ENCODE measurements at places on chromosomes 7 and 10.

GRCh38 chr10:36003688-36004087 is 361.6 kb upstream of the FZD8 start:
- no peak for DNase-seq

DNA sequence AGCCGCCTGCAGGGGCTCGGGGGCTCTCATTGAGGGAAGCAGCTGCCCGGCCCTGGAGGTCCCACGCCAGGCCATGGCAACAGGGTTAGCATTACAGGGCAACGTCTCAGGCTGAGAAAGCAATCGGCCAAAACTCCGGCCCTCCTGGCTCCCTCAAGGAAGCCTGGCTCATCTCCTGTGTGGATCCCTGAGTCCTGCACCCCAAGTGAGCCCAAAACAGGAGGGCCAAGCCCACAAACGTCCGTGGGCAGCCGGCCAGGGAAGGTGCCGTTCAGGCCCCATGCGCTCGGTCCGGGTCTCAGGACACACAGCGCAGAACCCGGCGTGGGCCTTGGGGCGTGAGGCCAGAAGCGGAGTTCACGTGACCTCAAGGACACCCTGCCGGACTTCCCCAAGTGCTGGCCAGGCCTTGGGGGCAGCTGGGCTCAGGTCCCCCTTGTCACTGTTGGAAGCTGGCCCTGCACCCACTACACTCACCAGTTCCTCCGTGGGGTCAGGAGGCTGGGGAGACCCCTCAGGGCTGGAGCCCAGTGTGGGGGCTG is 8.0 kb upstream of the PWWP2B start:
- no peak for DNase-seq

DNA sequence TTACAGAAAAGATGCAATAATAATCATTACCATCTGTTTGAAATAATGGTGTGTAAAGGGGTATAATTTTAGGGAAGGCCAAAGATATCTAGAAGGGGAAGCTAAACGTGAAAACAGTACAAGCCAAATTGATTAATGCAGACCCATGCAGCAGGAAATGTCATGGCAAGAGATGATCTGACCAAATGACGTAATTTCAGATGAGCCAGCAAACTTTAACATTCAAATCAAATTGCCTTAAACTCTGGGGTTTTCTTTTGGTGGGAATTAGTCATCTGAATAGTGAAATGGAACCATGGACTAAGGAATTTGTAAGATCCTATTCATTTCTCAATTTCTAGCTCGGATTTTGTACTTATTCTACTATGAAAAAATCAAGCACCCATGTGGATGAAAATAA is 21.4 kb upstream of the SCIN start:
- peak; percentile 10 for DNase-seq

GRCh38 chr7:27514861-27515260 is 147.8 kb downstream of the HIBADH start:
- DNase-seq, result no peak

DNA sequence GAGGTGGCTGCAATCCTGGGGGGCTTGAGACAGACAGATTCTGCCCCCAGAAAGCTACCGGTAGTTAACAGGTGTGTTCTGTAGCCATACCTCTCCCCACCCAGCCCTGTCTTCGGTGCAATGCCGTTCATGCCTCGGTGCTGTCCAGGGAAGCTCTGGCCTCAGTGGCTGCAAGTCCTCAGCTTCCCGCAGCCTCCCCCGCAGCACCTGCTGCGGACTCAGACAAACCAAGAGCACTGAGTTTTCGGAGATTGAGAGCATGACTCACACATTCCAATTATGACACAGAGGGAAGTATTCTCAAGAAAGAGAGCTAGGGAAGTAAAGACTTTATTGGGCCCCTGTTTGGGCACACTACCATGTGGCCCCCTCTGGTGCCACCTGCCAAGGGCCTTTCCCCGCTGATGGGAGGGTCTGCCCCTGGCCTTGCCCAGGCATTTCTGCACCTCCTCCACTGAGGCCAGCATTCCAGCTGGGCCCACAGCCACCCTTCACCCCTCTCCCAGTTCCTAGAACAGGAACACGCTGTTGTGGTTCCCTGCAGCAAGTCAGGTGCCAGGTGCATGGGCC is 30.2 kb upstream of the EZH2 start:
- DNase-seq, result peak; percentile 69

GRCh38 chr7:36299823-36300341 is 89.8 kb upstream of the ANLN start:
- DNase-seq, result no peak

DNA sequence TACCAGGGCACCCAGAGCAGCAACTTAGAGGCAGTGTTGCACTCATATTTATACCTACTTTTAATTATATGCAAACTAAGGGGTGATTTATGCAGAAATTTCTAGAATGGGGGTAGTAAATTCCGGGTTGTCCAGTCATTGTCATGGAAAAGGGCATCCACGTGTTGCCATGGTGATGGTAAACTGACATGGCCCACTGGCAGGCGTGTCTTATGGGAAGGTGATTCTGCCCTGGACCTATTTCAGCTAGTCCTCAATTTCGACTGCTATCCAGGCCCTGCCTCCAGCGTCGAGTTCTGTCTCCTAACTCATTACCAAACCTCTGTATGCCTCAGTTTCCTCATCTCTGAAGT is 12.8 kb downstream of the SNX8 start:
- DNase-seq, result no peak
